ENCODE measurements at places on chromosomes 1 and 21.

DNA sequence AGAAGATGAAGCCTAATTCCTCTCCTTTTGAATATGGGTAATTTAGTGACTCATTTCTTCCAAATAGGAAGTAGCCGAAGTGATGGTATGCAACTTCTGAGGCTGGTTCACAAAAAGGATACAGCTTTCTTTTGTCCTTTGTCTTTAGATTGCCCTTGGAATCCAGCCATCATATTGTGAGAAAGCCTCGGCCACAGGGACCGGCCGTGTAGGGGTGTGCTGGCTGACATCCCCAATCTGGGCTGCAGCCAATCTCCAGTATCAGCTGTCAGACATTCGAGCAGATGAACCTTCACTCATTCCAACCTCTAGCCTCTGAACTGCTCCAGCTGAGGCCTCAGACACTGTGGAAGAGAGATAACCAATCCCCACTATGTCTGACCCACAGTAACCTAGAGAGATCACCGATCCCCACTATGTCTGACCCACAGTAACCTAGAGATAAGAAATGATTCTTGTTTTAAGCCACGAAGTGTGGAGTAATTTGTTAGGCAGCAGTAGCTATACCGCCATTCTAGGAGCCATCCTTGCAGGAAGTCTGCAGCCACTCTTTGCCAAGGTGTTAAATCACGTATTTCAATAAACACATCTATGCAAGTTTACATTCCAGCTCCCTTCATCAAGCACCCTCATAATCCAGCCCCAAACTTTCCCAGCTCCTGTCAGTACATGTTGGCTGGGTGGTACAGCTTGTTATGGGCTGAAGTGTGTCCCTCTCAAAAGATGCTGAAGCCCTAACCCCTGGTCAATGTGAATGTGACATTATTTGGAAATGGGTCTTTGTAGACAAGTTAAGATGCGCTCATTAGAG, 2.9 kb upstream of the DIP2A start:
- no peak for DNase-seq

DNA sequence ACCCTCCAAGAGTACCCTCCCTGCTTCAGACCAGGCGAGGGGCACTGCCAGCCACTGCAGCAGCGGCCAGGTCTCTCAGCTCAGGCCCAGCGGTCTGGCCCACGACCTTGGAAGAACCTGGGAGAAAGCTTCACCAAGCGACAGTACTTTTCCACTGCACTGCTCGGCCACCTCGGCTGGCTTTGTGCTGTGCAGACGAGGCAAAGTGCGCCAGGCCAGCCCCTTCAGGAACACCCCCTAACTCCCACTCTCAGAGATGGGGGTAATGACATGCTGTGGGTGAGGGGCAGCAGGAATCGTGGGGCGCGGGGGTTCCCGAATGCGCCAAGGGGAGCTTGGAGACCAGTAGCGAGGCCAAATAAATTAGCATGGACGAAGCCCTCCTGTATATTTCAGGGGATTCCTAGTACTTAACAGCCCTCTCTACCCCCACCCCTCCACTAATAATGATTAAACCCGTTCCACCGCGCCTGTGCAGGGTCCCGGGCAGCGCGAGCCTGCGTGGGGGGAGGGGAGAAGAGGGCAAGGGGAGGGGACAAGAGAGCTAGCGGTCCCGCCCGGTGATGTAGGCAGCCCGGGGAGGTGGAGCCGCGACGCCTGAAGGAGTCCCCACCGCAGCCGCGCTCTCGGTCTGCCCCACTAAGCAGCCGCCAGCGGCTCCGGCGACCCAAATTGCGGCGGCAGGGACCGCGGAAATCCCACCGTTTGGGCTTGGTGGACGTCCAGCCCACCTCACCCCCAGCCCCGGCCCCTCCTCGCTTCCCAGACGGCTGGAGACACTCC, at the start of gene FAM43B:
FAM43B (plus strand) TSS at position 629 of the 783 bp plus-strand sequence. CDS start 401 bp downstream, outside the sequence.
- DNase-seq, result no peak

GRCh38 chr1:58136387-58136786, 410.1 kb downstream of the OMA1 start:
- DNase-seq, result no peak

DNA sequence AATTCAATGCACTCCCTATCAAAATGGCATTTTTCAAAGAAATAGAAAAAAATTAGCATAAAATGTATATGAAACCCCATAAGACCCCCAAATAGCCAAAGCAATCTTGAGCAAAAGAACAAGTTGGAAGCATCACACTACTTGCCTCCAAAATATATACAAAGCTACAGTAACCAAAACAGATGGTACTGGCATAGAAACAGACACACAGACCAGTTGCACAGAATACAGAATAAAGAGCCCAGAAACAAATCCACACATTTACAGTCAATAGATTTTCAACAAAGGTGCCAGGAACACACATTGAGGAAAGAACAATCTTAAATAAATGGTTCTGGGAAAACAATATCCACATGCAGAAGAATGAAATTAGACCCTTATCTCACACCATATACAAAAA, 350.8 kb downstream of the DSCAM start:
- no peak for DNase-seq

DNA sequence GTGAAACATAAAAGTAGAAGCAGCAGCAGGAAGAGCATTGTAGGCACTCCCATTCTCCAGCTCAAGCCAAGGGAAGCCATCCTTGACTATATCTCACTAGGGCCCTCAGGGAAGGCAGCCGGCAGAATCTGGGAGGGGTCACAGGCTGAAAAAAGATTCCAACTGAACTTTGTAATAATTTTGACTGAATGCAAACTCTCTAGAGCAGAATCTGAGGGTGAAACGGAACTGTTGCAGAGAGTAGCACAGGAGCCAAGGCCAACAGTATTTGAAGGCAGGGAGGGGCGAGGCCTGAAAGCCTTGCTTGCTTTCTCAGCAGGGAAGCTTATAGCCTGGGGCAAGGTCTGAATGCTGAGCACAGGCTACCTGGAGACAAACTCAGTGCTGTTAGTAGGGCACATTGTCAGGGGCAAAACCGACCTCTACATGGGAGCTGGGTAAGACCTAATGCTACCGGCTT, 180.6 kb downstream of the COL24A1 start:
- DNase-seq, result no peak

GRCh38 chr1:83967336-83967735, 31.6 kb downstream of the TTLL7 start:
- DNase-seq, result no peak

- DNase-seq, result no peak
These were observed 59.1 kb downstream of the NME7 start for GRCh38 chr1:169308313-169309039.

- DNase-seq, result no peak
These were observed 396.2 kb downstream of the PLPP3 start for GRCh38 chr1:56183151-56183550.

DNA sequence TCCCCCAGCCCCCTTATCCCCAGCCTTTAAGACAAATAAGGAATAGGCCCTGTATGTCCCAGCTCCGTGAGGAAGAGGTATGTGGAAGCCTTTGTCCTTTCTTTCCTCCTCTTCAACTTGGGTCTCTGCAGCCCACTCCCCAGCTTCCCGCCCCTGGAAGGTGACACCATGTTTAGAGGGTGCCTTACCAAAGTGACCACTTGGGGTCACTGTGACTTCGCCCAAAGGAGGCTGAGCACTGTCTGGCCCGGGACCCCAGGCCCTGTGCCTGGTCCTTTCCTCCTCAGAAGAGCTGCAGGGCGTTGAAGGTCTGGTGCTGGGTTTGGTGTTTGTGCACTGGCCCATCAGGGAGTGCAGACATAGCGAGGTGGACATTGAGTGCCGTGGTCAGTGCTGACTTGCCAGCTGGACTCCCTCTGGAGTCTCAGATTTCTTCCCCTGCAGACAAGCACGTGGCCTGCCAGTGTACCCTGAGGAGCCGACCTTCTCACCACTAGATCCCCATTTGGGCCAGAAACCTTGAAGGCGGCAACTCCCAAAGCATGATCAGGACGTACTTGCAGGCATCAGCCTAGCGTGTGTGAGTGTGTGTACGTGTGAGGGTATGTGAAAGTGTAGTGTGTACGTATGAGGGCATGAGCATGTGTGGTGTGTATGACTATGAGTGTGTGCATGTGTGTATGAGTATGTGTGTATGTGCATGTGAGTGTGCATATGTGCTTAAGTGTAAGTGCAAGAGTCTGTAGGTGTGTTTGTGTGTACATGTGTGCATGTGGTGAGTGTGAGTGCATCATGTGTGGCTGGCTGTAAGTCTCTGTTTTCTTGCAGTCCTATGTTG, 181.4 kb upstream of the KIAA0040 start:
- DNase-seq, result no peak

DNA sequence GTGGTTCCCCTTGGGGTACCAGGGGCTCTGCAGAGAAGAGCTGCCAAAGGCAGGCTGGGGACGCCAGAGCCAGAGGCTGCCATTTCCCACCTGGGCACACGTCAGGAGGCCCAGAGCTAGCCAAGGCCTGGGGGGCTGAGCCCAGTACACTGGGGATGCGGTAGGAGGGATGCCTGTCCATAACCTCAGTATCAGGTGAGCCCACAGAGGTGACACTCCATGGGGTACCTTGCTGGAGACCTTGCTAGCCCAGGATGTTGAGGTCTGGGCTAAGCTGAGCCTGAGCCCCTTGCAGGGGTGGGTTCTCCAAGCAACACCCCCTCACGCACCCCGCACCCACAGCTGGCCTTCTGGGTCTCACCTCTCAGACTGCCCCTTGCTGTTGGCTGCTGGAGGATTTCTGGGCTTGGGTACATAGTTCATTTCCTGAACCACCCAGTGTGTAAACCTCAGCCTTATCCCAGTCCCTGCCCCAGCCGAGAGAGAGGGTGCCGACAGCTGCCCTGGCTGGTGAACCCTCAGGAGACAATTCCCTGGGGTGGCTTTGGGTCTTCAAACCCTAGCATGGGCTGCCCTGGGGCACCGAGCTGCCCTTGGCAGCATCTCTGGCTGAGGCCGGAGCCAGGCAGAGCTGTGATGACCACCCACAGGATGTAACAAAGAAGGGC, 92.5 kb upstream of the VAMP3 start:
- DNase-seq, result no peak

DNA sequence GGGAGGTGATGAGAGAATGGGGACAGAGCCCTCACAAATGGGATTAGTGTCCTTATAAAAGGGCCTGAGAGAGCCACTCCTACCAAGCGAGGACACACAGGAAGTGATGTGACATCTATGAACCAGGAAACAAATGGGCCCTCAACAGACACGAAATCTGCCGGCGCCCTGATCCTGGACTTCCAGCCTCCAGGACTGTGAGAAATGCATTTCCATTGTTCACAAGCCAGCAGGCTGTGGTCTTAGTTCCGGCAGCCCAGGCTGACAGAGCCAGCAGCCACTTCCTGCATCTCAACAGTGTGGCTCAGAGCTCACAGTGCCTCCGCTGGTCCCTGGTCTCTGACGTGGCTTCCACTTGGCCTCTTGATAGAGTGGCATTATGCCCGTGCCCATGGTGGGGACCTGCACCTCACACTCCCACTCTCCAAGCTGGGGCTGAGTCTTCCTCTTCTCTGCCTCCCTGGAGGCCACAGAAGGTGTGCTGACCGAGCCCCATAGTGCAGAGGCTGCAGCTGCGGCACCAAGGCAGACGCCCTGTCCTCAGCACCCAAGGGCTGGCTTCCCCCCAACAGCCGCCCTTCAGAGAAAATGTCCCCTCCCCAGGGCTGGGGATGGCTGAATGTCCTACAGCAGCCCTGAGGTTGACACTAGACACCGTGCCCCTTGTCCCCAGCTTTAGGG, 44.9 kb downstream of the ACOT7 start:
- no peak for DNase-seq

DNA sequence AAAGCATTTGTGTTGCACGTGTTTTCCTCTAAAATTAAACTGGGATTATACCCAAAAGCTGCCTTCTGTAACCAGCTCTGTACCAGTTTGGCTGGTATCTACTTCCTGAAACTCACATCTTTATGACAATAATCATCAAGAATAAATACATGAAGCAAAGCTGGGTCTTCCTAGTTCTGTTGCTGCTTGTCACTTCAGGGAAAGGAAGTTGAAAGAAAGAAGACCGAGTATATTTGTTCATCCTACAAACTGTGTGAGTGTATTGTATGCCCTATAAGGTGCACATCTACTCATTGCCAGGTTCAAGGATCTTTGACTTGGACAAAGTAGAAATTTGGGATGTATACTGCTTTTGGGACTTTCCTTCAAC, 29.1 kb upstream of the IFNGR2 start:
- no peak for DNase-seq

- no peak for DNase-seq
These were observed 65.5 kb upstream of the LRP8 start for GRCh38 chr1:53393325-53393792.

DNA sequence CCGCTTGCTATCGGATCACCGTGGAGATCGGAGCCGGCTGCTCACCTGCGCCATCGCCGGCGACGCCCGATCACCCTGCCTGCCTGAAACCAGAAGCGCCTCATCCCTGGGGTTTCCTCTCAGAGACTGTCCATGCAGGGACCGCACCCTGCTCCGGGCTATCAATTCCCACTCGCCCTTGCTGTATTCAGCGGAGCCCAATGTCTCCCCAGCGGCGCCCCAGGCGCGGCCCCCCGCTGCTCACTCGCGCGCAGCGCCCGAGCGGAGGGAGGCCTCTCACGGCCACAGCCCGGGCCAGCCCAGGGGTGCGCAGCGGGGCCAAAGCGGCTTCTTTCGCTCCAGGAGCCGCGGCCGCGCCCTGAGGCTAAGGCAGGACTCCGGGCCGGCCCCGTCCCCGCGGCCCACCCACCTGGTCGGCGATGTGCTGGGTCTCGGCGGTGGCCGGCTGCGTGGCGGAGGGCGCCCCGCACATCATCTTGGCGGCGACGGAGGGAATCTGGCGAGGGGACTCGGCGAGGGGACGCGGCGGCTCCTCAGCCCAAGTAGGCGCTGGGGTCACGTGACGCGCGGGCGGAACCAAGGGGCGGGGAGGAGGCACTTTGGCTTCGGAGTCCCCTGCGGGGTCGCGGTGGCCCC, at the start of gene CSTB:
CSTB (minus strand) TSS at position 514 of the 636 bp plus-strand sequence; CDS start at position 475, 39 bp downstream.
- DNase-seq, result no peak

GRCh38 chr1:246784621-246785493, 60.6 kb downstream of the SCCPDH start:
- DNase-seq, result peak; percentile 40

DNA sequence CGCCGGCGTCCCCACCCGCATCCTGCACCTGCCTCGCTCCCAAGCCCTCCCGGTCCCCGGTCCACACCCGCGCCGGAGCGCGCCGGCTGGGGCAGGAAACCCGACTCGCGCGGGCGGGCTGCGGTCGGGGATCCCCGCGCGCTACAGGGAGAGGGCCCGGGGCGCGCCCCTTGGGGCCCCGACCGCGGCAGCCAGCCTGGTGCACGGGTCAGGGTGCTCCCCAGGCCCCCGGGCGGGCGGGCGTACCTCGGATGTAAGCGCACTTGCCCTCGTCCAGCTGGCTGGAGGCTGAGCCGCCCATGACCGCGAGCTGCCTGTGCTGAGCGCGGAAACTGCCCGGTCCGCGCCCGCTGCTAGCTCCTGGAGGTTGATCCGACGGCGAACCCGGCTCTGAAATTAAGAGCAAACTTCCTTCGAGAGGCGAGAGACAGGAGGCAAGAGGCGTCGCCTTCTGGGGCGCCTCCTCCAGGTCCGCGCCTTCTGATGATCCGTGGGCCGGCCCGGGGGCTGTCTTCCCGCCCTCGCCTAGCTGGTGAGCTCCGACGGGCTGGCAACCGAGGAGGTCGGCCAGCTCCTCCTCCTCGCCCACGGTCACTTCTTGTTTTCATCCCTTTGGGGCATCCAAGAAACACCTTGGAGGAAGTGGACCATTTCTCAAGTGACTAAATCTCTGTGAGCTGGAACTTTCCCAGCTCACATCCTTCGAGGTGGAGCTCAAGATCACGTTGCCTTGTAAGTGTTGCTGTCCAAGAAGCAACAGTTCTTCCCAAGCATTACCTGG, at the start of gene NIBAN1:
NIBAN1 (minus strand) TSS at position 453 of the 781 bp plus-strand sequence; CDS start at position 301, 152 bp downstream.
- DNase-seq, result no peak
